ENCODE measurements at places on chromosomes 2 and 18.

DNA sequence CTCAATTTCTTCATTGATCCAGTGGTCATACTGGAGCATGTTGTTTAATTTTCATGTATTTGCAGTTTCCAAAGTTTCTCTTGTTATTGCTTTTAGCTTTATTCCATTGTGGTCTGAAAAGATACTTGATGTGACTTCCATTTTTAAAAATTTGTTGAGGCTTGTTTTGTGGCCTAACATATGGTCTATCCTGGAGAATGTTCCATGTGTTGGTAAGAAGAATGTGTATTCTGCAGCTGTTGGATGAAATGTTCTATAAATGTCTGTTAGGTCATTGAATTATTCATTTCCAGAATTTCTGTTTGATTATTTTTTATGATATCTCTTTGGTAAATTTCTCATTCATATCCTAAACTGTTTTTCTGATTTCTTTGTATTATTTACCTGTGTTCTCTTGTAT is 139.8 kb upstream of the THUMPD2 start:
- DNase-seq = no peak

DNA sequence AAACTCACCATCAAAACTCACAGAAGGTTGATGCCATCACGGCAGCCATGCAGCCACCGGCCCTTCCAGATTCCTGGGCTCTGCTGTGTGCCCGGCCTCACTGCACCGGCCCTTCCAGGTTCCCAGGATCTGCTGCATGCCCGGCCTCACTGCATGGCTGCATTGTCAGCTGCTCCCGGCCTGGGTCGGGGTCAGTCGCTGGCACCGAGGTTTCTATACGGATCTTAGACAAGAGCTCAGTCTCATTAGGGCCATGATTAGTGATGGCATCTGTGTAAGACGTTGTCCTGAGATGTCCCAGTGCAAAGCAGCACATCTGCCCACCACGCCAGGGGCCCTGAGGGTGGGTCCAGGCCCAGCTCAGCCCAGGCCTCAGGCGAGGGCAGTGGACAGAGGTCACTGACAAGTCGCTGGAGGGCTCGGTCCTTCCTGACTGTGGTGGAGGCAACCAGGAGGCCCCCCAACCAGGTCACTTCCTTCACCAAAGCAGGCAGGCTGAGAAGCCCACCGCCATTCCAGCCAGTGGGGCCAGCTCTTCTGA is 29.4 kb downstream of the TMEM18 start:
- DNase-seq = no peak

- DNase-seq = no peak
Observed at GRCh38 chr2:112779598-112779997, 4.7 kb downstream of the IL1A start.

DNA sequence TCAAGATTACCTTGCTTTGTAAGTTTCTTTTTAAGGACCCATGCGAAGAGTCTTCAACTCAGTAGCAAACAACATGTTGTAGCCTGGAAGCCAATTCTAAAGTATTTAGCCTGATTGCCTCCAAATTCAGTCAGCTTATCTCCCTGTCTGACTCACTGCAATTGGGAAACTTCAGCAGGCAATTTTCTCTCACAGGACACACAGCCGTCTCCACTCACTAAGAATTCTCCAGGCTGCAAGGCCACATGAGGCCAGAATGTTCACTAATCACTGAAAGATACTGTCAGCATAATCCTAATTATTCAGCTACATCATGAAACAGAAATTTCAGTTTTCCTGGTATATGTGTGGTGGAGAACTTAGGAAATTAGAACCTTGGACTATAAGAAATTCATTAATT is 78.1 kb upstream of the PDE1A start:
- no peak for DNase-seq

- DNase-seq = no peak
Observed at GRCh38 chr2:112084689-112085374, 29.8 kb downstream of the TMEM87B start.

DNA sequence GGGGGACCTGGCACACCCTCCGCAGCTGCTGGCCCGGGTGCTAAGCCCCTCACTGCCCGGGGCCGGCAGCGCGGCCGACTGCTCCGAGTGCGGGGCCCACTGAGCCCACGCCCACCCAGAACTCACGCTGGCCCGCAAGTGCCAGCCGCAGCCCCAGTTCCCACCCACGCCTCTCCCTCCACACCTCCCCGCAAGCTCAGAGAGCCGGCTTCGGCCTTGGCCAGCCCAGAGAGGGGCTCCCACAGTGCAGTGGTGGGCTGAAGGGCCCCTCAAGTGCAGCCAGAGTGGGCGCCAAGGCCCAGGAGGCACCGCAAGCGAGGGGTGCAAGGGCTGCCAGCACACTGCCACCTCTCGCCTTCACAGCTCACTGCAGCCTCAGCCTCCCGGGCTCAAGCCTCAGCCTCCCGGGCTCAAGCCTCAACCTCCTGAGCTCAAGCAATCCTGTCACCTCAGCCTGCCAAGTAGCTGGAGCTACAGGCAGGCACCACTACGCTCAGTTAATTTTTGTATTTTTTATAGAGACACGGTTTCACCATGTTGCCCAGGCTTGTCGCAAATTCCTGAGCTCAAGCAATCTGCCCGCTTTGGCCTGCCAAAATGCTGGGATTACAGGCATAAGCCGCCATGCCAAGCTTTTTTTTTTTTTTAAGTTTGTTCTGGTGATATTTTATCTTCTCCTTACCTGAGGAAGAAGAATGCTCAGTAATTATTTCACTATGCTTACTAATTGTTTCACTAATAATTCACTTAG is 71.7 kb upstream of the CDCA7 start:
- no peak for DNase-seq

- no peak for DNase-seq
Observed at GRCh38 chr2:42944779-42945415, 152.5 kb upstream of the HAAO start.

GRCh38 chr18:33573193-33573592 is 4.8 kb upstream of the ASXL3 start:
- DNase-seq = no peak

DNA sequence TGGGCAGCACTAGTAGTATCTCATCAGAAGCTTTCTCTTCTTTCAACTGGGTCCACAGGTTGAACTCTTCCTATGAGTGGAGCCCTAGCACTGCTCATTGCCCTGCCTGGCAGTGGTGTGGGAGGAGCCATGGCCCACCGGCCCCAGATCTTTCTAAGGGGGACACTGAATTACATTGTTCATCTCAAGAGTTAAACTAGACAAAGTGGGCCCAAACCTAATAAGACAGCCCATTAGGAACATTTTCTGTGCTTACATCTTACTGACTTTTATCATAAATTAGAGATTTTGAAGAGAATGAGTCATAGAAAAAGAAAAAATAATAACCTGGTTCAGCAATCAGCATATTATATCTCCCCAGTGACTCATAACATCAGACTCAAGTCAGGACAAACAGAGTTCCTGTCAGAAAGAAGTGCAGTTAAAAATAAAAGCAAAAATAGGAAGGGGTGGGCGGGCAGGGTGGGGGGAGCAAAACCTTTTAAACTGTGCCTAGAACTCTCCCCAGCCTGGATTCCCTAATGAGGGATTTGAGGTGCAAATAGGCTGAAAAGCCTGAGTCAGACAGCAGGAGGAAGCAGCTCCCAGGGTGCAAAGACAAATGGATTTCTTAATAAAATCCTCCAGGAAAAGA is 161.6 kb upstream of the TRIB2 start:
- DNase-seq = no peak

DNA sequence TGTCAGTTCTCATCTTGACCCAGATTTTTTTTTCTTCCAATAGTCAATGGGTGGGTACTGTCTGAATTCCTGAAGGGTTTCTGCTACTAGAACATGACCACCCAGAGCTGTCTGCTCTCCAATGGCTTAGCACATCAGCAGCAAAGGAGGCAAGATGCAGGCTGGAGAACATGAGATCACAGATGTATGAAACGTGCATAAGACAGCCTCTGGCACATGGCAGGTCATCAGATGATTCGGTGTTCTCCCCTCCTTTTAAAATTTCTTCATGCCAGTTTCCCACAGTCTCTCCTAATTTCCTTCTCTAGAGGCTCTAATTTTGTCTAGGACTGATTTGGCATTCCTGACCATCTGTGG is 359.3 kb upstream of the TNP1 start:
- DNase-seq = no peak

- DNase-seq = no peak
Observed at GRCh38 chr2:208607694-208608093, 201.1 kb downstream of the PTH2R start.

GRCh38 chr2:20953146-20953824 is 90.6 kb downstream of the APOB start:
- DNase-seq = no peak

All from T-helper 1 cell (primary cell).